A549 treated with GW870086 at 1 μM for 4 hours (cell line): ENCODE measurements at places on chromosomes 6 and 20. TPM values are rescaled to one million over a fixed set of nuclear protein-coding genes. Genes with fewer than 3 reads are reported as not detected.

The POM121L2 gene
- not detected in 5 replicates for total RNA-seq

The WFDC5 gene
- not detected in 5 replicates for total RNA-seq

The MCM9 gene
- total RNA-seq: 3.5 to 6.5 TPM (median 4.9 TPM) in 5 replicates

The SSTR4 gene
- total RNA-seq: 0.12 to 0.26 TPM (median 0.19 TPM) in 5 replicates

The TREML2 gene
- not detected in 5 replicates for total RNA-seq

The BMP2 gene
- total RNA-seq: 0.31 to 0.46 TPM (median 0.38 TPM) in 5 replicates
